ENCODE measurements at places on chromosomes 12 and 14.

- no peak for DNase-seq
Observed at GRCh38 chr12:132413931-132414588, 75.9 kb upstream of the FBRSL1 start.

GRCh38 chr14:32698831-32699230 is 239.8 kb upstream of the NPAS3 start:
- DNase-seq: no peak

DNA sequence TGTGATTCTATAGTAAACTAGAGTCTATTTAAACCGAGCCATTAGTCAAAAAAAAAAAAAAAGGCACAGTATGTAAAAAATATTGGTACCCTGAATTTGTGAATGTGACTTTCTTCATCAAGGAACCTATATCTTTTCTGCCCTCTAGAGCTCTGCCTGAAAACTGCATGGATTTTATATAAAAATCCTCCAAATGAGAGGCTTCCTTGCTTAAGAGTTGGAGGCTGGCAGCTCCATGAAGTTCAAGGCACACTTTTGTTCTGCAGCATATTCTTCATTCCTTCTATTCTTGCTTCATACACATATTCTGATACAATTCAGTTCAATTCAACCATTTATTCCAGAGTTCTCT is 23.1 kb upstream of the NKX2-8 start:
- no peak for DNase-seq

DNA sequence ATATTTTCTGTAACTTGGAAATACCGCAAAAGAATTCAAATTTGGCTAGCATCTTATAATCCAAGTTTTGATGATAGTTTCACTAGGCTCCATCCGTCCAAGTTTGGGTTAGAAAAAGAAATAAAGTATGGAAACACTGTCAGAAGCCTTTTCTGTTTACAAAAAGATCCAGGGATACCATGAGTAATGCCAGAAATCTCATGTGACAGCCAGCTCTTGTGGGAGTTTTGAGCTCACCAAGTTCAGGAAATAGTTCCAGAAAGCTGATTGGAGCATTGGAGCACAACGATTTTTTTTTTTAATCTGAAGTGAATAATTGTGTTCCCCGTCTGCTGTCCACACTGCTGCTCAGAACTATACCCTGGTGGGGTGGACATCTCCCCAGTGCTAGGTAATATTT is 229.7 kb upstream of the NPAS3 start:
- peak; percentile 15 for DNase-seq

- DNase-seq: no peak
Observed at GRCh38 chr12:122303068-122303467, 36.8 kb upstream of the VPS33A start.
